ENCODE measurements at places on chromosomes 6 and 20.

DNA sequence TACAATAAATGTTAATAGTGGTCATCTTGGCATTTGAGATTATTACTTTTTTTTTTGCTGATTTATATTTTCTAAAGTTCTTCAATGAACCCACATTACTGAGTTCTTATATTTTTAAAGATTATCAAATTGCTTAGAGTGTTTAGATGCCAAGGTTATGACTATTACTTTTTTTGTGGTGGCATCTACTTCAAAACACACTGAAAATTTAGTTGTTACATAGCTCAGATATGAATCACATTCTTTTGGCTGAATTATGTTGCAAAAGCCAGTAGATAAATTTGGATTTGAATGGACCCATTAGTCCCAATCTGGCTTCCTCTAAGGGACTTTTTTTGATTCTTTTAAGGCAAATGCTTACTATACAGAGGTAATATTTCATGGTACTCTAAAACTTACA lies 8.9 kb downstream of the UTRN start:
- DNase-seq, result no peak

GRCh38 chr6:22294301-22294700 lies 2.5 kb downstream of the PRL start:
- no peak for DNase-seq

- no peak for DNase-seq
Observed at GRCh38 chr6:142671791-142672190, 273.2 kb downstream of the HIVEP2 start.

DNA sequence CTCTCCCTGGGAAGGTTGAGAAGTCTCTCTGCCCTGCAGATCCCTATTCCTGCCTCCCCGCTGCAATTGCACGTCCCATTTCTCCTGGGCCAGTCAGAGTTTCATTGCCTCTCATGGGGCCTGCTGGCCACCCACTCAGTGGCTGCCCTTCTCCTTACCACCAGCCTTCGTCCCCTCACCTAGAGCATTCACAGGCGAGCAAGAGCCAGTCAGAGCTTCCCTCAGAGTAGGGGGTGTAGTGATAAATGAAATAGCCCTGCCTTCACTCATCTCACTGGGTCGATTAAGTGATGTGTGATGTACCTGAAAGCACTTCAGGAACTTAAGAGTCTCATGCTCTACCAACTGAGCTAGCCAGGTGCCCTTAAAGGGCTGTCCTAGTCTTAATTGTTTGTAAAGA lies 52.0 kb upstream of the FANCE start:
- no peak for DNase-seq

- DNase-seq, result no peak
Observed at GRCh38 chr20:41394931-41395666, 28.5 kb upstream of the EMILIN3 start.

DNA sequence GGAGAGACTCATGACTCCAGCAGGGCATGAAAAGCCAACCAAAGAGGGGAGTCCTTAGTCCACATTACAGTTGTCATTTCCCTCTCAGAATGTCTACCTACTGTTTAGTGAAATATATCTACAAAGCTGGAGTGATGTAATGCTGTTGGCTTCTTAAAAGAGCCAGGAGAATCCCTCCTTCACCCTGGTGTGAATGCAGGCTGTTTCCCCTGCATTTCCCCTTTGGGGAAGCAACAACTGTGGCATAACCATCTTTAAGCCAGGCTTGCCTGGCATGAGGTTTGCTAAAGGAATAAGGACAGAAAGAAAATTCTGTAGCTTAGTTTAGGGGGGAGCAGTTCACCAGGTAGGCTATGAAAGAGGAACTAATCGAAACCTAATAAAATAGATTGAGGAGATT lies 129.5 kb downstream of the CRYBG1 start:
- DNase-seq, result no peak

DNA sequence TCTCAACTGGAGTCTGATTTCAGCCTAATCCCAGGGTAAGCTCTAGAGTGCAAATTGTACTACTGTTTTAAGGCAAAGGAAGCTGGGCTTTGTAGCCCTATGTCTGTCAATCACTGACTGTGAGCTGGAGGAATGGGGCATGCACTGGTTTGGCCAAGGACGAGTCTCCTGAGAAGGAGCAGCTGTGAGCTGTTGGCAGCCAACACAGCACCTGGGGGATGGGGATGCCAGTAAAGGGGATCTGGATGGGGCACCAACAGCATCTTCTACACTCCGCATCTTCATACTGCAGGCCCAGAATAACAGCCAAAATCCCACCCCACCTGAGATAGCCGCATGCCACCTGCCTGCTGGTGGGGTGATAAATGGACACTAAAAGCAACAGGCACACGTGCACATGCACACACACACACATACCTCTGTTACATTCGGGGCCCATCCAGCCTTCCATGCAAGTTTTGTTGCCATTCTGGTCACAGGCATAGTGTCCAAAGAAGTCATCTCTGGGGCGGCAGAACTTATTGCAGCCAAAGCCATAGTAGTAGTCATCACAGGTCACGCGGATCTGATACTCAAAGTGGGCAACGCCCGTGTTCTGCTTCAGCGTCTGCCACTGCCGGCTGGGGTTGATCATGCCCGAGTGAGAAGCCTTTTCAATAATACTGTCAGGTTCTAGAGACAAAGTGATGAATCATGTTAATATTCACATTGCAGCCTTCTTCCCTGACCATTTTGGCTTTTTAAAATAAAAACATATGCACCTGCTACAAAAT lies 15.6 kb downstream of the JAG1 start:
- no peak for DNase-seq

DNA sequence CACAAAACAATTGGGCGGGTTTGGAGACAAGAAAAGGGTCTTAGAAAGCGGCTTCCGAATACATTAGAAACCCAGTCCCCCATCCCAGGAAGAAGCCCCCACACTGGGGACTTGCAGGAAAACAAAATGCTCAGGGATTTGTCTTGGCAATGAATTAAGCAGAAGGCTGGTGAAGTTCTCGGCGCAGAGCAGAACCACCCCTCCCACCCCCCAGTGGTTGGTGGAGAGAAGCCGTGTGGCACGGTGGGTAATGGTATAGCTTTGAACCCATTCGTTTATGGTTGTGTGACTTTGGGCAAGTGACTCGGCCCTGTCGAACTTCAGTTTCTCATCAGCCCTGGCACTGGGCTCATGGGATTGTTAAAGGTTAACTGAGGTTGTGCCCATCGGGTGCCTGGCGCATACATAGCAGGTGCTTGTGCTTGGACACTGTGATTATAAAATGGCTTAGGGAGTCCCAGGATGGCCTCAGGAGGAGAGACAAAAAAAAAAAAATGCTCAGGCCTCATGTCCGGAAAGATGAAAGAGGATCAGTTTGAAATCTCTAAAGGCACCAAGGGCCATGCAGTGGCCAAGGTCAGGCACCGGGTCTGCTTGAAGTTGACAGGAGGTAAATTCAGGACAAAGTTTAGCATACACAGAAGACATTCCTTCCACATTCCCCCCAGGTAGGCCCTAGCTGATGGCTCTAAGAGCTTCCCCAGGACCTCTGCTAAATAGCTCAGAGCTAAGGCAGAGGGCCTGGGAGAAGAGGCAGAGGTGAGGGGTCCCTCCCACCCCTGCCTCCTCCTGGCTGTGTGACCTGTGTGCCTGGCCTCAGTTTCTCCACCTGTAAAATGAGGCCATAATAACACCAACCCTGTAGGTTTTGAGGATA lies 120.1 kb upstream of the PTPN1 start:
- DNase-seq, result no peak

DNA sequence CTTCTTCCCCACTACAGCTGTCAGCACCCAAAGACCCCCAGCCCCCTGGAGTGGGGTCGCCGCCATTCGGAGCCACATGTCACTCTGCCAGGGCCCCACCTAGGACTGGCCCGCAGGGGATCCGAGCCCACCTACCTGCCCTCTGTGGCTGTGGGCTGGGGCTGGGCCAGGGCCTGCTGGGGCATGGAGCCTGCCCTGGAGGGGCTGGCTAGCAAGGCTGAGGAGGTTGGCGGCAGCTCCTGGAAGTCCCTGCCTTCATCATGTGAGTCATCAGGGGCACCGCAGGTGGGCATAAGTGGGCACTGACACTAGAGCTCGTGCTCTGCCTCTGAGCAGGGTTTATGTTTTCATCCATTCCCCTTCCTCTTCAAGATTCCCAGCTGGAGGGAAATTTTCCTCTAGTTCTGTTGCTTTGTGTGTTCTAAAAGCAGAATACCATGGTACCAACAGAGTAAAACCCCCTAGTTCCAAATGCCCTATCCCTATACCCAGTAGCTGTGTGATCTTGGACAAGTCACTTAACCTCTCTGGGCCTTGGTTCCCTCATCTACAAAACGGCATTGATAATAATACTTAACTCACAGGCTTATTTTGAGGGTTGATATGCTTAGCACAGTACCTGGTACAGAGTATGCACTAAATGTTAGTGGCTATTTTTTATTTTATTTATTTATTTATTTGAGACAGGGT lies 8.7 kb upstream of the FANCE start:
- DNase-seq, result no peak

- no peak for DNase-seq
Observed at GRCh38 chr6:25504661-25505060, 147.4 kb upstream of the SCGN start.

- DNase-seq, result no peak
Observed at GRCh38 chr6:170371588-170371987, 65.0 kb downstream of the FAM120B start.

DNA sequence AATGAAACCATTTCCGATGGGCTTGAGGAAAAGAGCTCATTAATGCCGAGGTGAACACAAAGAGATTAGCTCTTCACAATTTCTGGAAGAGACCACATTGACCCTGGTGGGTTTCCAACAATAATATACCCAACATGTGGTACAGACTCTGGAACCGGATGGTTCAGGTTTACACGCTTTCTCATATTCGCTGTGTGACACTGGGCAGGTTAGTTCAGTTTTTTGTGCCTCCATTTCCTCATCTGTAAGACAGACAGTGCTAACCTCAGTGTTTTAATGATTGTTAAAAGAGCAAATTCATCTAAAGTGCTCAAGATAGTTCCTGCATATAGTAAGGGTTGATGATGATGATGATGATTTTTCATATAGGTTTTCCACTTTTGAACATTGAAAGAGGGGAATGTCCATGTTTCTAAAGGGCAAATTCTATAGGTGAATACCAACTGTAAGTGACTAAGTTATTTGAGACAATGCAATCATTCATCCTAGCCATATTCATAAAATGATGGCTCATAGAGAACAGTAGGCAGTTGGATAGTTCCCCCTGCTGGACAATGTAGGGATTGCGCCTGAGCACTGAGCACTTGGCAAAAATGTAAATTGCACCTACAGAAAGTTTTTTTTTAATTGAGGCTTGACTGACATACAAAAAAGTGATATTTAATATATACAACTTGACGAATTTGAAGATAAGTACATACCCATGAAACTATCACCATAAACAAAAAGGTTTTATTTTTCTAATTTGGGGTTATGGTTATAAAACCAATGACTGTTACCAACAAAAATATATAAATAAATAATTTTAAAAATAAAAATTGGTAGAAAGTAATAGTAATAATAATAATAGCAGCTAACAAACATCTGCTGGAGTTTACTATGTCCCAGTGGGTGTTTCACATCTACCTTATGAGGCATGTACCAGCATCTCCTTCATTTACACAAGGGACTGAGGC lies 2.1 kb upstream of the PERP start:
- DNase-seq, result peak; percentile 70

DNA sequence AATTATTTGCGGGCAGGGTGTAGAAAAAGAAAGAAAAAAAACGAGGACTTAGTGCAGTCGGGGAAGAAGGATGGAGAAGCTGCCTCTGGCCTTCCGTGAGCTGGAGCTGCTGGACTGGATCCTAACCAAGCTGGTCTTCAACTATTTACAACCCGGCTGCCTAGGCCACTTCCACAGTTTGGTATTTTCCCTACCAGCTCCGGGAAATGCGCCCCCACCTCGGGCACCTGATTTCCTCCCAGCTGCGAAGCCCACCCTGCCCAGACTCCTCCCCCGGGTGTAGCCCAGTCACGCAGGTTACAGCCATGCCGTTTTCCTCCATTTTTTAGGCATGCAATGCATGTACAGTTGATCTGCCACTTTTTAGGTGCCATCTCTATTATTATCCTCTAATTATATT lies 21.2 kb downstream of the THEMIS start:
- DNase-seq, result peak; percentile 18

- peak; percentile 23 for DNase-seq
Observed at GRCh38 chr6:15327271-15327670, 81.4 kb downstream of the JARID2 start.

GRCh38 chr6:62721408-62721807 lies 435.4 kb upstream of the KHDRBS2 start:
- DNase-seq, result no peak

GRCh38 chr20:19449051-19449450 lies 236.6 kb downstream of the SLC24A3 start:
- no peak for DNase-seq

DNA sequence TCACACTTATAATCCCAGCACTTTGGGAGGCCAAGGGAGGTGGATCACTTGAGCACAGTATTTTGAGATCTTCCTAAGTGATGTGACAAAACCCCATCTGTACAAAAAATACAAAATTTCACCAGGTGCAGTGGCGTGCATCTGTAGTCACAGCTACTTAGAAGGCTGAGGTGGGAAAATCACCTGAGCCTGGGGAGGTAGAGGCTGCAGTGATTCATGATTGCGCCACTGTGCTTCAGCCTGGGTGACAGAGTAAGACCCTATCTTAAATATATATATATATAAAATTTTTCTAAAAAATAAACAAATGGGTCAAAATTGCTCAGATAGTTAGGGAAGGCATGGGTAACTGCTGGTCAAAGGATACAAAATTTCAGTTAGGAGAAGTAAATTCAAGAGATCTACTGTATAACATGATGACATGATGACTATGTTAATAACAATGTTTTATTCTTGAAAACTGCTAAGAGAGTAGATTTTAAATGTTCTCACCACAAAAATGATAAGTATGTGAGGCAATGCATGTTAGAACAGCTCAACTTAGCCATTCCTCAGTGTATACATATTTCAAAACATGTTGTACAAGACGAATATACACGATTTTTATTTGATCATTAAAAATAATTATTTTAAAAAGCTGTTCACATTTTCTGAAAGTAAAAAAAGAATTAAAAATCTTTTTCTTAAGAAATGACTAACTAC lies 24.4 kb downstream of the TBC1D32 start:
- DNase-seq, result no peak

DNA sequence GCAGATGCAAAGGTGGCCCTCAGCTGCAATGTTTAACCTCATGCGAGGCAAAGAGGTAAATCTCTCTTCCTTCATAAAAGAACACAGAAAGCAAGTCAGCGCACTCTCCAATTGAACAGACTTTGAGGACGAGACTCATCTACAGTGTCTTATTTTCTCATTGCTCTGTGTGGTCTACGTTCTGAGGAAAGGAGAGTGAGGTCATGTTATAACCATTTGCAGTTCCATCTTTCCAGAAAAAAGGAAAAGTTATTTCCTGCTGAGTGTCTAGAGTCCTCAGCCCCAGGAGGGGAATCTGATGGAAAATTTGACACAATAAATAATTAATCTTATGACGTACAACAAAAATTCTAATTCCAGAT lies 35.6 kb upstream of the THBS2 start:
- DNase-seq, result no peak

DNA sequence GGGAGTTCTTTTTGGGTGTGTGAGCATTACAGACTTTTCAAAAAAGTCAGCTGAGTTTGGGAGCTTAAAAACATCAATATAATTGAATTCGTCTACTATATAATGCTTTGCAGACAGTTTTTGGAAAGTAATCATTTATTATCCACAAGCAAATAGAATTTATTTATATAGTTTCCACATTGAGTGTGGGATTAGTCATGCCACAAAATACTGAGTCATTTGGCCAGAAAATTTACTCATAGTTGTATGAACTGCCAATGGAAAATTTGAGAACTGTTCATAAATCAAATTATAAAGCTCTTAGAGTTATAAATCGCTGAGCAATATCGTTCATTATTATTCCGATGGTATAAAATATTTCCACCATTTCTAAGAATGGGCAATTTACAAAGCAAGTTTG lies 5.0 kb downstream of the BEND6 start:
- no peak for DNase-seq

GRCh38 chr6:159110013-159110412 lies 59.2 kb upstream of the FNDC1 start:
- DNase-seq, result no peak
